NCI-H524 (cell line): ENCODE measurements at places on chromosomes 6 and 20.

DNA sequence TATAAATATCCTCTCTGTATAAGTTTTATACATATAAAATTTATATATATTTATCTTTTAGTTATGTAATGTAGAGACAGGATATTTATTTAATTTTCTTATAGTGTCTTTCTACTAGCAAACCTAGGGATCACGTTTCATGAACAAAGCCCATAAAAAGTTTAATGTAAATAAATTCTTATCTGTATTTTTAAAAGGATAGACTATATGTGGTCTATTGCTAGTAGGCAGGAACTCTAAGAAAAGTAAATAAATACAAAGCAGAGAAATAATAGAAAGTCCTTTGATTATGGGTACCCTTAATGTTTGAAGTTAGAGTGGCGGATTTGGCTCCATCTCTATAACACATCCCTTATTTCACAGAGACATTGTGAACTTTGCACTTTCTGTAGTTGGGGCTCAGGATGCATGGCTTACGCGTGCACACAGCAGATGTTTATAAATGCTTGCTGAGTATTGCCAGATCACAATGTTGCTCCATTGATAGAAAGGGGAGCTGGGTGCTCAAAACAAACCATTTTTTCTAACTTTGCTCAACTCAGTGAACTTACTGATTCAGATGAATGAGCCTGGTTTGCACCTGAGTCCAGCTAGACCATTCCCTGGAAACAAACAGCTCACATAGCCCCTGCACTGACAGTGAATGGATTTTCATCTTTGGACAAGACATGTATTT, 179.1 kb downstream of the SYNE1 start:
- peak; percentile 67 for DNase-seq

DNA sequence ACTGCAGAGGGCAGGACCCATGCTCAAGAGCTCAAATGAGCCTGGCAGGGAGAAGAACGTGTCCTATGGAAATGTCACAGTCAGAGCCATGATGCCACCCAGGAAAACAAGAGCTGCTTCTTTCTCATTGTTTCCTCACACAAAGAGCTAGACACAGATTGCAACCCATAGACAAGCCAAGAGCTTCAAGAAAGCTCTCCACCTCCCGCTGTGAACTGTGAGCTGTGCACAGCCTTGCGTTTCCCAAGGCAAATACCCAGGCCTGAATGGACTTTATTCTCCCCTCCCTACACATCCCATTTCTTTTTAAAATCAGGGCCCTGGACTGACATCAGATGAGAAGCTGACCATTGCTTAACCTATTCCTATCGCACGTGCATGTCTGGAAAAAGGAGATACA, 388.8 kb downstream of the RNGTT start:
- peak; percentile 24 for DNase-seq

GRCh38 chr6:31861150-31861549, 1.5 kb downstream of the NEU1 start:
- no peak for DNase-seq

DNA sequence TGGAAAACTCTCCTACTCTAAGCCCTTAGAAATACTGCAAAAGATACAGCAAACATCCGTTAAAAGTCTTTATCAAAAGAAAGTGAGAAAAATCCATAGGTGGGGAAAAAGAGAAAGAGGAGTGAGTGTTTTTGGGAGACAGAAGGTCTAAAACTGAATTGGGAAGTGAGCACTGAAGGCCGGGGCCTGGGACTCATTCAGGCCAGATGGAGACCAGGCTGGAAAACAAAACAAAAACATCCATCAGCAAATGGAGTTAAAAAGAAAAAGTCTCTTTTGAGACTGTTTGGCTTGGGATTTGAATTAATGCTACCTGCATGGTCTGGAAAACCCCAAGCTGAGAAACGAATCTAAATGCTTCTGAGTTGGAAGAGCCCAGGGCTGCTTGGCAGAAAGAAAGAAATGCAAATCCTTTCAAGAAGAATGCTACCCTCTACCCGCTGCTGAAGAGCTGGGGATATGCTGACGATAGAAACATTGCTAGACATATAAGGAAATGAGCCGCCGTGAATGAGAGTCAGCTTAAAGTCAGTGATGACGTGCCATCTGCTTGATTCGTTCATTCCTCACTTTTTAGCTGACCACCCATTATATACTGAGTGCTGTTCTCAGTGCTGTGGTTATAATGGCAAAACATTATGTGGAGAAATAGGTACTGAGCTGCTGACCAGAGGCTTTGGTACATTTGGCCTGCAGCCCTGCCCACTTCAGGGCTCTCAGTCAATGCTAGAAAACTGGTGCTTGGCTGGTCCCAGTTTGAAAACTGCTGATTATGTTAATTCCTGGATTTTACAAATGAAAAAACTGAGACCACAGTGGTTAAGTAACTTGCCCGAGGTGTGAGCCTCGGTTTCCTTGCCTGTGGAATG, 28.0 kb upstream of the TULP4 start:
- peak; percentile 84 for DNase-seq
